ENCODE measurements at places on chromosomes 3 and 15.
A peak's percentile ranks its signal among the peaks of the same experiment; 100 is the strongest.

- no peak for DNase-seq
- H3K27me3 ChIP-seq = no peaks in the 10 kb centered on the region
- H3K27ac ChIP-seq = no peak overlapping the region
- H3K36me3 ChIP-seq = no peaks in the 10 kb centered on the region
- H3K4me3 ChIP-seq = no peak overlapping the region
These were observed 11.7 kb downstream of the SLC25A36 start for GRCh38 chr3:140953028-140953960.

DNA sequence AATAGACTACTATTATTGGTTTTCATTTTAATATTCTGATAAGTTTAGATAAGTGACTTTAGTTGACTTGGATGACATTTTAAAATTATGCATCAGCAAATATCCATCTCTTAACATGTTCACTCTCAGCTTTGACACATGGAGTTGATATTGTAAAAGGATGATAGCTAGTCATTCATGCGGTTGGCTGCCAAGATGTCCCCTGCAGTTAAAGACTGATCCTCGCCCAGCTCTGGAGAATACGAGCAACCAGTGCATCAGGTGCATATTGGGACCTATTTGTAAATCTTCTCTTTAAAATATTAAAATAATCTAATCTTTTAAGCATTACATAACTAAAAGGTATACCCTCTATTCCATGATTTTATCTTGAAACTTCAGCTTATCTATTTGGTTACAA is 41.9 kb downstream of the EPHB1 start:
- no peak for DNase-seq
- no peaks in the 10 kb centered on the region for H3K36me3 ChIP-seq
- H3K4me3 ChIP-seq = no peak overlapping the region
- H3K27ac ChIP-seq = no peak overlapping the region
- H3K4me1 ChIP-seq = no peaks in the 10 kb centered on the region
- no peaks in the 10 kb centered on the region for H3K27me3 ChIP-seq

- peaks cover 13% of the 10 kb centered on the region for H3K4me1 ChIP-seq
- peaks cover 35% of the 10 kb centered on the region for H3K36me3 ChIP-seq
- H3K4me3 ChIP-seq = peak overlapping the region; percentile 97
- H3K27ac ChIP-seq = peak overlapping the region; percentile 90
- H3K27me3 ChIP-seq = no peaks in the 10 kb centered on the region
- DNase-seq = peak; percentile 83
These were observed 716 bp downstream of the SELENOS start for GRCh38 chr15:101276501-101277037.

DNA sequence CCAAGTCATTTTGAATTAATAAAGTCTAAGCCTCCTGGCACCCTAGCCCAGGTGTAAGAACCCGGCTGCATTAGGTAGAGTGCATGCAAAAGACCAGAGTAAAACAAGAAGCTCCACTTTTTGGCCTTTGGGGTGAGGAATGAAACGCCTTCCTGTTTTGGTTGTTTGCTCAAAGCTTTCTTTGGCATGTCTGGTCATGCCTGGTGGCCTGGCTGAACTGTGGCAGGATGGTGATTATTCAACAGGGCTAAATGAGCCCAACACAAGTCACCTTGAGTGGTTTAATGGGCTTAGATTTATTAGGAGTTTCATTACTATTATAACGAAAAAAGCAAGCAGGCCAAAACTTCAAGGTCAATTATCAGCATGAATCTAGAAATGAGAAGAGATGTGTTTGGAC is 40.9 kb upstream of the LDHAL6B start:
- peaks cover 12% of the 10 kb centered on the region for H3K4me1 ChIP-seq
- no peaks in the 10 kb centered on the region for H3K27me3 ChIP-seq
- H3K4me3 ChIP-seq = no peak overlapping the region

DNA sequence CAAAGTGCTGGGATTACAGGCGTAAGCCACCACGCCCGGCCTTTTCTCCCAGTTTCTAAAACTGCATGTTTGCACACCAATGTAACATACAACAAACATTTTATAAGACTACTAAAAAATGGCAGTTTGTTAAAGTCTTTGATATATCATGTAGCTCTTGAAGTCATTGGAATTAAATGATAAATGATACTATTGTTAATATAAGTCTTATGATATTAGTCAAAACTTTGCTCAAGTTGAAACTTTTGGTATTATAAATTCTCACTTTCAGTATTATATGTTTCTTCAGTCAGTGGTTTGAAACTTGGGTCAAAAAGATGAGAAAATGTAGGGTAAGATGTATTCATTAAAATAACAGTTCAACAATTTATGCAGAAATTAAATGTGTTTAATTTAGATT is 117.6 kb upstream of the TBL1XR1 start:
- H3K36me3 ChIP-seq = no peaks in the 10 kb centered on the region
- H3K27ac ChIP-seq = no peak overlapping the region
- no peak for DNase-seq
- peaks cover 25% of the 10 kb centered on the region for H3K4me1 ChIP-seq

DNA sequence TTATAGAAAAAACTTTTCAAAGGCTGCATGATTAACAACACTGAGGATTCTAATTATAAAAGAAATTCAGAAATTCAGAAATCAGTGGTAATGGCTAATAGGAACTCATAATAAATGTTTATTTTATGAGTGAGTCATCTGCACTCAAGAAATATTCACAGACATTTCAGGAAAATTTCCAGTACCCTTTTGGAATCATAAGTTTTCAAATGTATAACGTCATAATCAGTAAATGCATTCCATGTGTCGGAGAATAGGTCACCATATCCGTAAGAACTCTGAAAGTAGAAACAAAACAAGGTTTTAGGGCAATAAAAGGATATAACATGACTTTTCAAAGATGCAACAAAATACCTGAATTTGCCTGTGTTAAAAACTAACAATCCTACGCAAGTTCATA is 24.7 kb downstream of the EOGT start:
- no peaks in the 10 kb centered on the region for H3K27me3 ChIP-seq
- H3K27ac ChIP-seq = no peak overlapping the region
- H3K4me1 ChIP-seq = no peaks in the 10 kb centered on the region
- no peak overlapping the region for H3K4me3 ChIP-seq

DNA sequence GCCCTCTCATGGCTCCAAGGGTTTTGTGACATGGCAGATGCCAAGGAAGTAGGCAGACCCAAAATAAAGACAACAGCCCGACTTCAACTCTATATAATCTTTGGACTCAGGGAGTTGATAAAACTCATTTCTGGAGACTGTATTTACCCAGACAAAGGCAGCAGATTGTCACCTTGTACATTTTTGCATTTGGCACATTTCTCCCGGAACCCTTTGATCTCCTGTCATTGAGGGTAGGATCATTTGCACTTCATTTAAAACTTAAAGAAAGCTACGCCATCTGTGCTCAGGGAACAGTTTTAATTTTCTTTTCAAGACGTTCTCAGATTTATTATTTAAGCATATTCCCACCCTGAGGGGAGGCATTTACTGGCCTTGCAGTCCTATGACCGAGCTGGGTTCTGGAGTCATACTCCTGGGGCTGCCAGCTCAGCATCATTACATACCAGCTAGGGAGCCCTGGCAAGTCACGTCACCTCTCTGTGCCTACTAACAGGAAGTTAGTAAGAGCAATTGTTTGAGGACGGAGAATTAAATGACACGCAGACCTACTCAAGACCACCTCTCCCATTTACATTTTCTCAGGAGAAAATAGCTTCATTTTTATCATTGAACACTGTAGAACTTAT is 5.9 kb downstream of the CDCP1 start:
- DNase-seq = no peak
- no peaks in the 10 kb centered on the region for H3K36me3 ChIP-seq
- no peak overlapping the region for H3K27ac ChIP-seq

DNA sequence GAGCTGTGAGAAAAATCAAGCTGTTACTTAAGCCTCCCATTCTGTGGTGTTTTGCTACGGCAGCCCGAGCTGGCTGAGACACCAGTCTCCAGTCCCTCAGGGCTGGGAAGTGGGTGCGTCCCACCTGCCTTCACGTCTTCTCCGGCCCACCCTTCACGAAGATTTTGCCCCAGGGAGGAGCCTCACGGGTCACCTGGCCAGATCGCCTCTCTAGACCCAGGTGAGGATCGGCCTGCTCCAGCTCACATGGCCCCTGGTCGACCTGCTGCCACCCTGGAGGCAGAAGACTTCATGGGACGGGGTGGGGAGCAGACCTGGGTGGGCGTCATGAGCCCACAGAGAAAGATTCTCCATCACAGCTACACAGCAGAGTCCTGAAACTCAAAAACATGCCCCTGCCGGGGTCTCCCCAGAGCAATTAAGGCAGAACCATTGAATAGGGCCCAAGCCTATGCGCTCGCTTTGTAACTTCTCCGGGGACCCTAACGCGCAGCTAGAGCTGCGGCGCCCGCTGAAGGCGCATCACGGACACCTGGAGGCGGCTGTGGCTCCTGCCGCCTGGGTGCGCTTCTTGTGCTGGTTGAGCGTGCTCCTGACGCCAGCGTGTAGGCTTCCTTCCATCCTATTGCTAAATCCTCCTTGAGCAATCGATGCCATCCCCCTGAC is 92.6 kb upstream of the ALDH1A3 start:
- H3K36me3 ChIP-seq = no peaks in the 10 kb centered on the region
- no peak overlapping the region for H3K4me3 ChIP-seq
- no peak for DNase-seq
- no peak overlapping the region for H3K27ac ChIP-seq

- no peaks in the 10 kb centered on the region for H3K4me1 ChIP-seq
- no peaks in the 10 kb centered on the region for H3K36me3 ChIP-seq
- no peaks in the 10 kb centered on the region for H3K27me3 ChIP-seq
- DNase-seq = no peak
These were observed 207.7 kb downstream of the FAM43A start for GRCh38 chr3:194893121-194893987.

DNA sequence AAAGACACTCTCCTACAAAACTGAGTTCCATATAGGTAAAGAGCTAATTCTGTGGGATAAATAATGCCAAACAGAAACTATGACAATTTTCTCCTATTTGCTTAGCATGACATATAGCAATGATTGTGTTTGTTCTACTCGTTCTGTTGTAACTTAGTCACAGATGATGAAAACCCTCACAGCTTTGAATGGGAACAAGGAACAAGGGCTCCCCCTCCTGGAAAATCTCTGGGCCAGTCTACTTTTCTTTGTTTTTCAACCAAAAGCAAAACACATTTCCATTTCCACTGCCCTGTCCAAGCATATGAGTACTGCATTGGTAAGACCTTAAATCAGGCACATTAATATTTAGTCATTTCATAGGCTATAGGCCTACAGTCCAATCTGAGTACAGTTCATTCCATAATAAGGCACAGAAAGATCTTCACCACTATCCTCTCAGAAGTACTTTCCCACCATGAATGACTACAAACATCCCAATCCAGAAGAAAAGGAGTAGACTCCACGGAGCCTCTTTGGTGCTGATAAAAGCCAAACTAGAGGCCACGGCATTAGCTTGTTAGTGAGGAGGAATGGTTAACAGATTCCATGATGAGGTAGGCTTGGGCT is 67.1 kb downstream of the ATP8B4 start:
- DNase-seq = peak; percentile 61
- no peaks in the 10 kb centered on the region for H3K36me3 ChIP-seq
- H3K27me3 ChIP-seq = no peaks in the 10 kb centered on the region
- H3K4me1 ChIP-seq = no peaks in the 10 kb centered on the region
- H3K27ac ChIP-seq = no peak overlapping the region
- no peak overlapping the region for H3K4me3 ChIP-seq

- DNase-seq = no peak
- H3K27me3 ChIP-seq = no peaks in the 10 kb centered on the region
- H3K27ac ChIP-seq = no peak overlapping the region
- no peaks in the 10 kb centered on the region for H3K36me3 ChIP-seq
- H3K4me3 ChIP-seq = no peak overlapping the region
- no peaks in the 10 kb centered on the region for H3K4me1 ChIP-seq
These were observed 97.7 kb downstream of the GAP43 start for GRCh38 chr3:115720983-115721382.

DNA sequence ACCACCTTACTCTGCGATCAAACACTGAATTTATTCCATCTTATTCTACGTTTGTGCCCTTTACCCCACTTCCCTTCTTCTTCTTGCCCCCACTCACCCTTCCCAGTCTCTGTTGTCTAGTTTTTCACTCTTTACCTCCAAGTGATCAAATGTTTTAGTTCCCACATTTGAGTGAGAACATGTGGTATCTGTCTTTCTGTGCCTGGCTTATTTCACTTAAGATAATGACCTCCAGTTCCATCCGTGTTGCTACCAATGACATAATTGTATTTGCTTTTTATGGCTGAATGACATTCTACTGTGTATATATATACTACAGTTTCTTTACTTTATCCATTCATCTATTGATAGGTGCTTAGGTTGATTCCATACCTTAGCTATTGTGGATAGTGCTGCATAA is 78.8 kb downstream of the PDCD6IP start:
- H3K36me3 ChIP-seq = no peaks in the 10 kb centered on the region
- H3K27me3 ChIP-seq = no peaks in the 10 kb centered on the region
- DNase-seq = no peak
- no peak overlapping the region for H3K27ac ChIP-seq
- no peak overlapping the region for H3K4me3 ChIP-seq

Measured in MM.1S (cell line).